SIG-M5 (cell line): ENCODE measurements at places on chromosomes 2 and 18.

GRCh38 chr2:10954856-10955818 lies 43.4 kb downstream of the KCNF1 start:
- no peak for DNase-seq

GRCh38 chr18:58657081-58657480 lies 14.2 kb upstream of the MALT1 start:
- no peak for DNase-seq

DNA sequence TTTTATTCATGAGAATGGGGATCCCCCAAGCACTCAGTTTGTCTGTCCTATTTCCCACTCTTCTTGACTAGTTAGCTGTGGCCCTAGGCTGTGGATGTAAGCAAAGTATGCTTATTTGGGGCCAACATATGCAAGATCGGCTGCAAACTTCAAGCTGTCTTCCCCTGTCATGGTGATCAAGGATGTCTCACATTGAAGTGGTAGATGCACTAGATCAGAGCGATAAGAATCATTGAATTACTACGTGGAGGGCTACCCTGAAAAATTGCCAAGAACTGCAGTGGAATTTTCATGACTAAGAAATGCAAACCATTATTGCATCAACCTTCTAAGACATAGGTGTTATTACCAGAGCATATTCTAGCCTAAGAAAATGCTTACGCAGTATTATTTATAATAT lies 527.4 kb downstream of the RNF144A start:
- no peak for DNase-seq

GRCh38 chr18:199768-200167 lies 41.4 kb downstream of the USP14 start:
- no peak for DNase-seq

DNA sequence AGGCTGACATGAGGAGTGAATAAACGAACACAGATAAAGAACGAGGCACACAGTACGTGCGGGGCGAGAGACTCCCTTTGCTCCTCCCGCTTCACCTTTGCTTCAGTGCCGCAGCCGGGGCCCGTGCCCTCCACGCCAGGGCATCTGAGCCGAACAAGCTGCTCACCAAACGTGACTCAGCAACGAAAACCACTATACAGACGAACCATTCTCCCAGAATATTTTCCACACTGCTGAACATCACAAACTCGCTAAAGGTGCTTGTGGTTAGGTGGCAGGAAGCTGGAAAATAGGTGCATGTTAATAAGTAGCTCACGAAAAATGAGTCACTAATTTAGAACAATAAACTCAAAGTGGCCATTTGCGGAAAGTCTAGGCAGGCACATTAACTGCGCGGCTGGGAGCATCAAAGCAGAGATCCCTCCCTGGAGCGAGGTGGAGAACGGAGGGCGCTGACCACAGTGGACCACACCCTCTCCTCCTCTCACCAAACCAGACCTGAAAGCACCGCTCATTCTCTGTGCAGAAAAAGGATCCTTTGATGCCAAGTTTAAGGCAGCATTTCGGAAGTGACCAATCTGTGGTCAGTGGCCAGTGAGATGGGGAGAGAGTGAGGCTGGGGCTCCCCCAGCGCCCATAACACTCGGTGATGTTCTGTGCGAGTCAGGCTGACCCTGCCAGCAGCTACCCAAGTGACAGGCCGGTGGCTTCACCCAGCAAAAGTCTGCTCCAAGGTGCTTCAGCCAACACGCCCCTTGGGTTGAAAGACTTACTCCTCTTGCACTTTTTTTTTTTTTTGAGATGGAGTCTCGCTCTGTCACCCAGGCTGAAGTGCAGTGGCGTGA lies 153.2 kb downstream of the HDAC4 start:
- DNase-seq, result no peak

DNA sequence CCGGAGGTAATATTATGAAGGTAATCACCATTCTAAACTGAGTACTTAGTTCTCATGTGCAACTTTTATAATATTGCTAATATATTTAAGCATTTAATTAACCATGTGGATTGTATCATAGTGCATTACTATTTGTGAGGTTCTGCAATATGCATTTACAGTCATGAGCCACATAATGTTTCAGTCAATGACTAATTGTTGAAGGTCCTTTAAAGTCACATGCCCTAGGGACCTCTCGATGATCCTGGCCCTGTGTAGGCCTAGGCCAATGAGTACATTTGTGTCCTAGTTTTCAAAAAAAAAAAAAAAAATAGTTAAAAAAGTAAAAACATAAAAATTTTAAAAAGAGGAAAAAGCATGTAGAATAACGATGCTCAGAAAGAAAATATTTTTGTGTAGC lies 298.0 kb downstream of the DSEL start:
- DNase-seq, result no peak

DNA sequence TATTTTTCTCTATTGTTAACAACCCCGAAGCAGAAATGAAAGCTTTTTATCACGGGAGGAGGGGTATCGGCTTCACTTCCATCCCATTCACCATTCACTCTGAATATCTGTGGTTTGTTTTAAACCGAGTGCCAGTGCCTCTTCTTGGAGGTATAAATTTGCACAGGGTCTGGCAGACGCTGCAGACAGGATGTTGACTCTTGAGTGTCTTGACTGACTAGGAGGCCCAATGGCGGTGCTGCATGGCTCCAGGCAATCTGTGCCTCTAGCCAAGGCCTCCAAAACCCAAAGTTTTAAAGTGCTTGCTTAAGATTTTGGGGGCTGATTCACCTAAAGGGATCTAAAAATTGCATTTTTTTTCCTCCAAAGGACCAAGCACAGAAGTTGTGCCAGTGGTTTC lies 183.8 kb downstream of the LTBP1 start:
- DNase-seq, result no peak

DNA sequence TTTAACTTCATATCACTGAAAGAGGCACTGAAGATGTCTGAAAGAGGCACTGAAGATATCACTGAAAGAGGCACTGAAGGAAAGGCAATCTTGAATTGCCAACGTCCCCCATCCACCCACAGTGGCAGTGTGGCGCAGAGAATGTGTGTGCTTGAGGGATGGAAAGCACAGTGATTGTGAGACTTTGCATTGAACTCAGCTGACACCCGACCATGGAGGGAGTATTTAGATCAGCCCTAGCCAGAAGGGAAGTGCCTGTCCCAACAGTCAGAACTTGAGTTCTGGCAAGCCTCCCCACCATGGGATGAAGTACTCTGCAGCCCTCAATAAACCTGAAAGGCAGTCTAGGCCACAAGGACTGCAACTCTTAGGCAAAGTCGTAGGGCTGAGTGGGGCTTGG lies 33.8 kb downstream of the MAP4K3 start:
- DNase-seq, result no peak

- no peak for DNase-seq
Observed at GRCh38 chr2:20217041-20217970, 7.6 kb downstream of the SDC1 start.

GRCh38 chr2:15999596-16000469 lies 59.5 kb downstream of the MYCN start:
- DNase-seq, result no peak

- DNase-seq, result no peak
Observed at GRCh38 chr2:19711470-19712372, 190.1 kb downstream of the TTC32 start.

DNA sequence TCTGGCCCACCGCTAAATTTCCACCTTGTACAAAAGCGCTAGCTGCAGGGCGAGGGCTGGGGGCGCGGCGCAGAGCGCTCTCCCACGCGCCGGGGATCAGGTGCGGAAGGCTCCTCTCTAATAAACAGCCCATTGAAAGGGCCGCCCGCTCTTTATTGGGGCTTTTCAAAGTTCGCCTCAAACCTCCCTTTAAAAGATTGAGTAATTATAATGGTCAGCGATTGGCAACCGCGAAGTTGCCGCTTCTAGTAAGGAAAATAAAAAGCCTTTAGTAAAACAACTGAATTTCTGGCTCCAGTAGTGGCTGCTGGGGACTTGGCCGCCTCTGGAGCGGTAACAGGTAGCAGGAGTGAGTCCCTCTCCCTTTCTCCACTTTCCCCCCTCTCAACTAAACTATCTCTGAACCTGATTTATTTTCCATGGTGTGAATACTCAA lies 755 bp downstream of the NEUROD1 start:
- DNase-seq, result no peak

DNA sequence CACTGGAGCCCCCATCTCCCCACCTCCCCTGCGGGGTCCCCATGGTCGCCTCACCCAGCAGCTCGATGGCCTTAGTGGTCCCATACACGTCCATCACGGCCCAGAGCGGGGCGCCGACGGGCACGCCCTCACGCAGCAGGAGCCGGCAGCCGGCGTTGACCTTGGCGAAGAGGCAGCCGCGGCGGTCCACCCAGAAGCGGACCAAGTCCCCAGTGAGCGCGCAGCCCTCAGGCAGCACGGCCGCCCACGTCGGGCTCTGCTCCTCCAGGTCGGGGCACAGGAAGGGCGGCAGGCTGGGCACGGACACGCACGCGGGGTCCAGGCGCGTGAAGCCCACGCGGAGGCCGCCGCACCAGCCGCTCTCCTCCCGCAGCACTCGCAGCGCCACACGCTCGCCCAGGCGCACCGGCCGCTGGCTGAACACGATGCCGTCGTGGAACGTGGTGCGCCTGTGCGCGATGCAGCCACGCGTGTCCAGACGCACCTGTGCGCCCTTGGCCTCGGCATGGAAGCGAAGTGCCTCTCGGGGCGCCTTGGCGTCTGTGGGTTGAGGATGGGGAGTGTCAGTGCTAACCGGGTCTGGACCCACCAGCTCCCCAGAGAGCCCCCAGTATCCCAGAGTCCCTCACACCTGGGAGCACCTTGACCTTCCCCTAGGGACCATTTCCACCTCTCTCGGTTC lies 4.6 kb downstream of the NEURL3 start:
- DNase-seq, result no peak

GRCh38 chr2:214695789-214696188 lies 113.7 kb downstream of the BARD1 start:
- DNase-seq, result no peak

DNA sequence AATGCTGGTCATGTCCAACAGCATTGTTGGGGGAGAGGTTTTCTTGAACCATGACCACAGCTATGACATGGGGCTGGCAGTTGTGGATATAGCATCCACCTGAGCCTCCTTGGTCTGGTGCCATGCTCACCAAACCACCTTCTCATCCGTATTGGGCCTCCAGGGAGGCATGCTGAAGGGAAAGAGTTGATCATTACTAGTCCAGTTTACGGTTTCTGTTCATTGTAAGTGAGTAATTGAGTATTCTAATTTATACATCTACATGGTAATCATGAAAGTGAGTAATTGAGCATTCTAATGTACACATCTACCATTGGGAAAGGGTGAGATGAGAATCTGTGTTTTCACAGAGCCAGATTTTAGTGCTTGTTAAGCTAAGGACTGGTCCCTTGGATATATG lies 6.8 kb downstream of the TMEM87B start:
- DNase-seq, result no peak

GRCh38 chr18:79954791-79955190 lies 3.3 kb upstream of the SLC66A2 start:
- no peak for DNase-seq

DNA sequence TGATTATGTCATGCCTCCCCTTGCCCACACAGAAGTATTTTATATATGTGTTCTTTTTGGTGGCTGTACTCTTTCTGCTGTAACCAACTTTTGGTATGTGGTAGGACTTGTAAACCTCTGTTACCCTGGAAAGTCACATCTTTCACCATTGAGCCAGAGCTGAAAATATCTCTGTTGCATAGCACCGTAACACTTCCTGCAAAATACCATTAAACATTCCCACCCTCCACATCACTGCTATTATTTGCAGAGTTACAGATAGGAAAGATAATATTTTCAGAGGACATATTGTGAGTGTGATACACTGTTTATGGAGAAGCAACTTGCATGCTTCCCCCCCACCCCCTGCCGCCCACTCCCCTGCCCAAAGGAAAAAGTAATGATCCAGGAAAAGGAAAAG lies 44.8 kb downstream of the CAB39 start:
- DNase-seq, result no peak

- DNase-seq, result no peak
Observed at GRCh38 chr2:68909793-68910674, 38.8 kb upstream of the BMP10 start.

DNA sequence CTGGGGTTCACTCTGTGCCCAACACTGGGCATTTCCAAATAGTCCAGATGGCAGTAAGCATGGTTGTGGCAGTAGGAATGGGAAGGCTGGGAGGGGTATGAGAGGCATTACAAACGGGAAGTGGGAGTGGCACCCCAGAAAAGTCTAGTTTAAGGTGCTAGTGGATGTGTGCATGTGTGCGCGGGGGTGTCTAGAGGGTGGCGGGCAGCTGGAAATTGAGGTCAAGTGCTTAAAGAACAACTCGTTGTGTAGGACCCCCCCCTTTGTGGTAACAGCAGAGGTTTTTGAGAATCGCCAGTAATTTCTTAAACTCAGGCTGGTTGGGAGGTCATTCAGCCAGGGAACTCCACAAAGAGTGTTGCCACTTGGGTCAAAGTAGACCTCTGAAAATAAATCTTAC lies 69.9 kb downstream of the RHBDD1 start:
- DNase-seq, result no peak

DNA sequence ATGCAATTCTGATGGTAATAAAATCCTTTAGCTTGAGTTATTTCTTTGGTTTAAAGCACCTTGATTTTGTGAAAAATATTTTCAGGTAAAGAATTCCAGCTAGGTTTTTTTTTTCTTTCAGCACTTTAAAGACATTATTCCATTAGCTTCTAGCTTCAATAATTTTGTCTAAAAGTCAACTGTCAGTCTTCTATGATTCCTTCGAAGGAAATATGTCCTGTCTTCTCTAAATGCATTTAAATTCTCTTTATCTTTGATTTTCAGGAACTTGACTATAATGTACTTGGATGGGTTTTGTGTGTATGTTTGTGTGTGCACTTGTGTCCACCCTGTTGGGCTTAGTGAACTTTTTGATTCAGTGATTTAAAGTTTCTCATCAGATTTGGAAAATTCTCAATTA lies 4.7 kb downstream of the LONRF2 start:
- DNase-seq, result no peak

GRCh38 chr2:189347540-189347939 lies 93.7 kb upstream of the WDR75 start:
- DNase-seq, result no peak

DNA sequence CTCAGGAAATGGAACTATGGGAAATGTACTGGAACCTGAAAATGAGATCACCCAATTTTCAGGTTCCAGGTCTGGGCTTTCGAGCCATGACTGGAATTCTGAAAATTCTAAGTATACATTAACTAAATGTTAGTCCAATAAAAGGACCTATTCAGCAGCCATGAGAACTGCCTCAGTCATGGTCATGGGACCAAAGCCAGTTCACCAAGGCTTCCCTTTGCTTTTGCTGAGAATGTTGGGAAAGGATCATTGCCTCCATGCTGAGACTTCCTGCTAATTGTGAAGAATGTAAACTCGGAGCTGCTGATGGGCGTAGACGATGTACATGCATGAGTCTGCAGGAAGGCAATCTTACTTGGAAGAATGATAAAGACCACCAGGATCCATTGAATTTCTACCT lies 624.4 kb upstream of the SOX11 start:
- DNase-seq, result no peak

- DNase-seq, result no peak
Observed at GRCh38 chr2:55408098-55408882, 11.4 kb downstream of the CCDC88A start.

GRCh38 chr2:112605926-112606325 lies 21.5 kb downstream of the CHCHD5 start:
- DNase-seq, result no peak
